NCI-H69 (cell line): ENCODE measurements at places on chromosomes 6 and 20.

DNA sequence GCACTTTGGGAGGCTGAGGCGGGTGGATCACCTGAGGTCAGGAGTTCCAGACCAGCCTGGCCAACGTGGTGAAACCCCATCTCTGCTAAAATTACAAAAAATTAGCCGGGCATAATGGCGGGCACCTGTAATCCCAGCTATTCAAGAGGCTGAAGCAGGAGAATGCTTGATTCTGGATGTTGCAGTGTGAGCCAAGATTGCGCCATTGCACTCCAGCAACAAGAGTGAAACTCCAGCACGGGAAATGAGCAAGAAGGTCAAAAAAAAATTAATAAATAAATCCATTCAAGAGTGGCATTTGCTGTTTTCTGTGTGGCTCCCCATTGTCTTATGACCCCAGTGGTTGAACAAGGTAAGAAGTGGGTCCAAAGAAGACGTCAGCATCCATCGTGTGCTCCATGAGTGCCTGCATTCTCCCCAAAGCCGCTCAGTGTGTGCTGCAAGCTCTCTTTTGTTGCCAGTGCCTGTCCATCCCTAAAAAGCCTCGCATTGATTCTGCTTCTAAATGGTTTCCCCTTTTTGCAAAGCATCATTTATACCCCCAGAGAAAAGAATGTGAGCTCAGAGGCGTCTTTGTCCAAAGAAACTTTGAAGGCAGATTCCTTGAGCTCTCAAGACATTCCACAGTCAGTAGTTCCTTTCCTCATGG lies 38.8 kb upstream of the MAP3K4 start:
- no peak for DNase-seq

GRCh38 chr6:24859132-24859531 lies 60.4 kb upstream of the ARMH2 start:
- DNase-seq: no peak

DNA sequence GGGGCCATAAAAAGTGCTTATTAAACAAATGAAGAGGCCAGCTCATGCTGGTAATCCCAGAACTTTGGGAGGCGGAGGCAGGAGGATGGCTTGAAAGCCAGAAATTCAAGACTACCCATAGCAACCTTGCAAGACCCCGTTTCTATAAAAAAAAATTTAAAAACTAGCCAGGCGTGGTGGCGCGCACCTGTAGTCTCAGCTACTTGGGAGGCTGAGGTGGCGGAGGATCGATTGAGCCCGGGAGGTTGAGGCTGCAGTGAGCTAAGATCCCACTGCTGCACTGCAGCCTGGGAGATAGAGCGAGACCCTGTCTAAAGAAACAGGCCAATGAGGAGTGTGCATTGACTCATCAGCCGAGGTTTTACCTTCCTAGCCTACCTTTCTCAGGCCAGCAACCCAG lies 15.2 kb downstream of the NPEPL1 start:
- DNase-seq: no peak

GRCh38 chr6:117498159-117498558 lies 15.7 kb downstream of the DCBLD1 start:
- no peak for DNase-seq

GRCh38 chr6:25217829-25218228 lies 61.3 kb upstream of the CARMIL1 start:
- peak; percentile 79 for DNase-seq

- DNase-seq: no peak
Measured at GRCh38 chr20:2698912-2699311, 6.3 kb downstream of the EBF4 start.

GRCh38 chr20:53077373-53078205 lies 105.4 kb downstream of the TSHZ2 start:
- DNase-seq: peak; percentile 10

DNA sequence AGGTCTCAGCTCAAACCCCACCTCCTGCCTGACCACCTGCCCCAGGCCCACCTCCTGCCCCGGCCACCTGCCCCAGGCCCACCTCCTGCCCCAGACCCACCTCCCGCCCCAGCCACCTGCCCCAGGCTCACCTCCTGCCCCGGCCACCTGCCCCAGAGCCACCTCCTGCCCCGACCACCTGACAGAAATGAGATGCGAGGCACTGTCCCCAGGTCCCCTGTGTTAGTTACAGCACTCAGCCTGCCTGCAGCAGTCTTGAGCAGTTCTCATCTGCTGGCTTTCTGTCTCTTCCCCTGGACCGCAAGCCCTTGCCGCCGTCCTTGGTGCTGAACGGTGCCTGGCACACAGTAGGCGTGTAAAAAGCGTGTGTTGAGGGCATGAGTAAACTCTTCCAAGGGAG lies 79.5 kb downstream of the CDH4 start:
- no peak for DNase-seq

DNA sequence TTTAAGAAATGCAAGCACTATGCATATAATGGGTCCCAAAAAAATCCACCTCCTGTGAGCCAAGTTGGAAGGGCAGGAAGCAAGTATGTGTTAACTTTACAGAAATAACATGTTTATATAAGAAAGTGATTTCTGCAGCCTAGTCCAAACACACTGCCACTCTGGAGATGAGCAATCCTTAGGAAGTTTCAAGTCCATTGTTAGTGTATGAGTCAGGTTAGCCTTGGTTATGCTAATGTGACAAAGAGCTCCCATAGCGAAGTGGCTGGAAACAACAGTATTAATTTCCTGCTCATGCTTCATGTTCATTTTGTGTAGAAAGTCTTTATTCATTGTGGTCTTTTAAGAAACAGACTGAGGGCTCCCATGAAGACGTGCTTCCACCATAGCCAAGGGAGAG lies 121.4 kb downstream of the TBXT start:
- DNase-seq: no peak

DNA sequence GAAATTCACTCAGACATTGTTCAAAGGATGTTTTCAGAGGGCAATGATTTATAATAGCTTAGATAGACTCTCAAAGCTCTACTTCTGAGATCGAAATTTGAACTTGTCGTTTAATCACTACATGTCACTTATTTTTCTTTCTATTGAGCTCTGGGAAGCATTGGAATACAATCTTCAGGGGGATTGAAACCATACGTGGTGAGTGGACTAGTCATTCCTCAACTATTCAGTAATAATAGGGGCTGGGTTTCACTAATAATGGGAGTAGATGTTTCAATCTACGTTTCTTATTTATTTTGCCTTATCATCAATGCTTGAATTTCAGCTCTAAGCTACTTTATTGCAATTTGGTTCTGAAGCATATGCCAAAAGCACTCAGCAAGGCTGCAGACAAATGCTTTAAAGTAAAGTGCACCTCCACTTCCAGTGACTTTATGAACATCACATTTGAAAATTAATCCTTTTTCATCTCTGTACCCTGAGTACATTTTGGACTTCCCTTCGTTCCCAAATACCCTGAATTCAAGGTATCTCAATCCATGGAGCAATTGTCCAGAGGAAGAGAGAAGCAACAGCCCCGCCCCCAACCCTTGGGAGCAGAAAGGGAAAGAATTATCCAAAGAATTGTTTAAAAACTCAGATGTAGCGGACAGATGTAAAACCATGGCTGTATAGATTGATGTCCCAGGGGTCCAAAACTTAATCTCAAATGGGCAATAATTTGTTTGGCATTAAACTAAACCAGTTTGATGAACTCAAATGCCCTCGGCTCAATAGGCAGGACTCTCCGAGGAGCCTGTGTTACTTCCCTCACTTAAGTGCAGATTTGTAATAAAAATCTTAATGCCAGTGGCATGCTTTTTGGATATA lies 68.1 kb downstream of the HFE start:
- DNase-seq: peak; percentile 70
